ENCODE measurements at places on chromosomes 16 and 17. TPM values are rescaled to one million over a fixed set of nuclear protein-coding genes. Genes with fewer than 3 reads are reported as not detected.
A peak's percentile ranks its signal among the peaks of the same experiment; 100 is the strongest.

The C17orf50 gene
- not detected for total RNA-seq

The NR1D1 gene
- total RNA-seq: 32.3 TPM

The GUCY2D gene
- 0.08 TPM for total RNA-seq

The GLP2R gene
- not detected for total RNA-seq

The KRT32 gene
- not detected for total RNA-seq

The HEATR9 gene
- total RNA-seq: not detected

The VPS35L gene
- 63.1 TPM for total RNA-seq

DNA sequence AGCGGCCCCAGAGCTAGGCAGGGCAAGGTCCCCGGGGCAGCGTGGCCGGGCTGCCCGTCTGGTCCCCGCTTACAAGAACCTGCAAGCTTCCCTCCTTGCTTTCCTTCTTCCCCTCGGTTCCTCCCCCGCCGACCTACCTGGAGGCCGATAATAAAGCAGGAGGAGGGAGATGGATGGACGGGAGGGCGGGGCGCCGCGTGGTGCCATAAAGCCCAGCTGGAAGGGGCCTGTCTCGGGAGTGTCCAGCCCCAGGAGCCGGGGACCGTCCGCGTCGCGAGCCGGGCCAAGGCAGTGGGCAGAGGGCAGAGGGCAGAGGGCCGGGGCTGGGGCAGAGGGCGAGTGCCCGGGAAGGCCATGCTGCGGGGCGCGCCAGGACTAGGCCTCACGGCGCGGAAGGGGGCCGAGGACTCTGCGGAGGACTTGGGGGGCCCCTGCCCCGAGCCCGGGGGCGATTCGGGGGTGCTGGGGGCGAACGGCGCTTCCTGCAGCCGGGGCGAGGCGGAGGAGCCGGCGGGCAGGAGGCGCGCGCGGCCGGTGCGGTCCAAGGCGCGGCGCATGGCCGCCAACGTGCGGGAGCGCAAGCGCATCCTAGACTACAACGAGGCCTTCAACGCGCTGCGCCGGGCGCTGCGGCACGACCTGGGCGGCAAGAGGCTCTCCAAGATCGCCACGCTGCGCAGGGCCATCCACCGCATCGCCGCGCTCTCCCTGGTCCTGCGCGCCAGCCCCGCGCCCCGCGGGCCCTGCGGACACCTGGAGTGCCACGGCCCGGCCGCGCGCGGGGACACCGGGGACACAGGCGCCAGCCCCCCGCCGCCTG, at the start of gene BHLHA9:
Gene BHLHA9, plus strand, starts transcription at position 235 of the 820 bp plus-strand sequence. Its CDS starts 120 bp downstream, at position 355.
- DNase-seq: no peak

DNA sequence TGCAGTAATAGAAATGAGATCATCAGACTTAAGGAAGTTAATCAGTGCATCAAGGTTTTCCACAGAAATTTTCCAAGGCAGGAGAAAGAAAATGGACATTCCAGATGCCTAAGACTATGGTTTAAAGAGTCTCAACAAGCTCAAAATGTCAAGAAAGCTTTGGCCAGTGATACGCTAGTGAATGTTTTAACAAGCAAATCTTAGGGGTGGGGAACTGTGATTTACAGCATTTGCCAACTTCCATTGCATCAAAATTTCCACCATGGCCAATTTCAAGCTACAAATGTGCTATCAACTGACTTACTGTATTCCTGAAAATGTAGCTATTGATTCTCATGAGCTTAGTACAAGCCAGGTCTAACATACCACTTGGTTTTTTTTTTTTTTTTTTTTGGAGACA, 82.4 kb upstream of the CLEC3A start:
- no peak for DNase-seq

DNA sequence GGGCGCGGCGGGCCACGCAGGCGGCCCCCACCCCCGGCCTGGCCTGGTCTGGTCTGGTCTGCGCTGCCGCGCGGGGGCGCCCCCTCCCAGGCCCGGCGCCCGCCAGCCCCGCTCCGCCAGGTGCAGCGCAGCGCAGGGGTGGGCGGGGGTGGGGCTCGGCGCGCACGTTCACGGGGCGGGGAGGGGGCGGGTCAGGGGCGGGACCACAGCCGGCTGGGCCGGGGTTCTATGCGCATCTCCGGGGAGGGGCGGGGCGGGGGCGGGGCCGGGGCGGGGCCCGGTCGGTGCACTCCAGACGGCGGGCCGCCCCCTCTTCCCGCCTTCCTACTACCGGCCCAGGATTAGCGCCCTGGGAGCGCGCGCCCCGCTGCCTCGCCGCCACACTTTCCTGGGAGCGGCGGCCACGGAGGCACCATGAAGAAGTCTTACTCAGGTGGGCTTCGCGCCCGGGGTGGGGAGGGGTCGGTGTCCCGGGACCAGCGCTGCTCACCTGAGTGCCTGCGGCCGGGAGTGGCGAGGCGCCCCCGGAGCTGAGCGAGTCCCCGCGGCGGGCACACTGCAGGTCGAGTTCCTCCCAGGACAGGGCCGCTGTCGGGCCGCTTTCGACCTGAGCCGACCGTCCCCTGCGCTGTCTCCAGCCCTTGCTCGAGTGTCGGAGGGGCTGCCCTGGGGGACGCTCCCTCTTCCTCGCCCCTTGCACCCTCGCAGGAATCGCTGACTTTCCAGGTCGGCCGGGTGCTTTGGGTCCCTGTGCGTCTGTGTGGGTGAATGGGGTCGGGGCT, 140.5 kb downstream of the SEC14L1 start:
- DNase-seq: peak; percentile 66

DNA sequence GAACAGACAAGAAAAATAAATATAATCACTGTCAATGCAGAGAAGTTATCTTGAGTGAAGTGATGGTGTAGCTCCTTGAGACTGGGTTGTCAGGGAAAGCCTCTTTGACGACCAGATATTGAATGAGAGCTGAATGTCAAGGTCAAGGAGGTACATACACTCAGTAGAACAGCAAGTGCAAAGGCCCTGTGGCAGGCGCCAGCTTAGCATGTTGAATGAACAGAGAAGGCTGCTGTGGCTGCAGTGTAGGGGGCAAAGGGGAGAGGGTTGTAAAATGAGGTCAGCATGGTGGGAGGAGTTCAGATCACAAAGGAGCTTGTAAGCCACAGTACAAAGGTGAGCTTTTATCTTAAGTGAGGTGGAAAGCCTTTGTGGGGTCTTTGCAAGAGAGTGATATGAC, 111.5 kb downstream of the ZFHX3 start:
- no peak for DNase-seq

DNA sequence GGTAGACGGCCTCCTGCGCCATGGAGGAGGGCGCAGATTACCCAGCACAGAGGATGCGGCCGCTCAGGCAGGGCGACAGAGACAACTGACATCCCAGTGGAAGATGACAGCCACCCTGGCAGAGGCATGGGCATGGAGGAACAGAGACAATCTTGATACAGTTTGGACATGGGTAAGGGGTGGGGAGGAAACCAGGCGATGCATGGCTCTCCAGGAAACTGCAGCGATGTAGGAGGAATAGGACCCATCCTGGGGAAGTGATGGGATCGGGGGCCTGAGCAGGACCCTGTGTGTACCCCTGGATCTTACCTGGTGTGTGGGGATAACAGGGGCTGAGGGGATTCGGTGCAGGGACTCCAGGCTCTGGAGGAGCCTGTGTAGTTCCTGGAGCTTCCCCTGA, 4.6 kb downstream of the OSBPL7 start:
- no peak for DNase-seq

DNA sequence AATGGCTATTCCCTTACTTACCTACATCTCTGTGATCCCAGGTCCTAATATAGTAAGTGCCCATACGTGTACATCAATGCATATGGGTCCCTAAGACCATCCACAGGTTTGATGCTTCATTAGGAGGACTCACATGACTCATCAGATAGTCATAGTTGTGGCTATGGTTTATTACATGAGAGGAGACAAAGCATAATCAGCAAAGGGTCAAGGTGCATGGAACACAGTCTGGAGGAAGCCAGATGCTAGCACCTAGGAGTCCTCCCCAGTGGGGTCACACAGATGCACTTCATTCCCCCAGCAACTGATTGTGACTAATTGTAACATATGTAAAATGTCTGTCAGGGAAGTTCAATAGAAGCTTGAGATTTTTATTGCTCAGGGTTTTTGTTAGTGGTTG, 42.8 kb downstream of the PHKB start:
- peak; percentile 53 for DNase-seq

DNA sequence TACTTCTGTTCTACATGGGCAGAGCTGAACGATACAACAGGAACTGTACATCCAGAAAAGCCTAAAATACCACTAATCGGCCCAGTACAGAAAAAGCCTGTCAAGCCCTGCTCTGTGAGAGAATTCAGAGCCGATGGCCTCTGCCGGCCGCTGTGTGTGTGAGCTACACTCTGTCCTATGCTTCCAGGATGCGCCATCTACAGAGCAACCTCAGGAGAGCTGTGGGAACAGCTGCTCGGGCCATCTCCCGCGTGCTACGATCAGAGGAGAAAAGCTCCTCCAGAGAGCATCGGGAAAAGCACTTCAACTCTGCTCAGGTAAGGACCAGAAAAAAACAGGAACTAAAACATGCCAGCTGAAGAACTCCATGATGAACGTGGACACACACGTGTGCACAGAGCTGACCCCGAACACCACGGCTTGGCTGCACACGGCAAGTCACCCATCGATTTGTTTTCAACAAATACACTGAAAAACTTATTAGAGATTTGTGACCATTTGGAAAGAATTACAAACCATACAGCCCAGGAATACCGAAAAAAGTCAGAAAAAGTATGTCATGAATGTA, 115.9 kb downstream of the ANKRD11 start:
- no peak for DNase-seq

GRCh38 chr17:79802736-79803420, 6.0 kb upstream of the CBX8 start:
- no peak for DNase-seq

GRCh38 chr17:5526821-5527598, 40.6 kb downstream of the MIS12 start:
- peak; percentile 89 for DNase-seq

- DNase-seq: no peak
These were observed 14.0 kb downstream of the UBE2O start for GRCh38 chr17:76438906-76439305.

- DNase-seq: no peak
These were observed 17.9 kb downstream of the C1QTNF1 start for GRCh38 chr17:79041723-79042420.

DNA sequence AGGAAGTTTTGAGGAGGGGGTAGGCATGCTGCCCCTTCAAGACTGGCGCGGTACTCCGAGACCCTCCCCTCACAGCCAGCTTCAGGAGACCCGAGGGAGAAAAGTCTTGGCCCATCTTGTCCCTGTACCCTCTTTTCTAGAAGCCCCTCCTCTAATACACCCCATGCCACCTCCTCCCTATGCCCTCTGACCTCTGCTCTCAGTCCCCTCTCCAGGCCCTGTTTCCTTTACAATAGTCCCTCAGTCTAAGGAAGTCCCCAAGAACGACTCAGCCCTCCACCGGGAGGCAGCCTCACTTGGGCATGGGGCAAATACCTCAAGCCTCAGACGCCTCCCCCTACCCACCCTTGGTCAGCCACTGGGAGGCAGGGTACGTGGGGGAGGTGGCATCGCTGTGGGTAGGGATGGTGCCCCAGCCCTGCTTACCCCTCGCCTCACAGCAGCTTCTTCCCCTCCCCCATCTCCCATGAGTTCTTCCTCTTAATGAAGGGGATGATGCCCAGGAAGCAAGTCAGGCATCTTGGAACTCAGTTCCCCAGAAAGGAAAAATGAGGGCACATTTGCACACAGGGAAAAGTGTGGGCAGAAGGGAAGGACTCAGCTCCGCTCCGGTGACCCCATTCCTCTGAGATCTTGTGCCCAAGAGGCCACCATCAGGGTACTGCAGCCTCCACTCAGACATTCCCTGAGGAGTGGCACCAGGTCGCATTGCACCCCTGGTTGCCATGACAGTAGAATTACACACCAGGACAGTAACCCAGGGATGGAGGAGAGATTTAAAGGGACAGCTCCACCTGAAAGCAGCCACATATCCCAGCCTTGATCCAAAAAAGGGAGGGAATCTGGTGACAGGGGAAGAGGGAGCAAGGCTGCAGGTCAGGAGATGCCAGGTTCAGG, 6.2 kb downstream of the MPP2 start:
- no peak for DNase-seq

DNA sequence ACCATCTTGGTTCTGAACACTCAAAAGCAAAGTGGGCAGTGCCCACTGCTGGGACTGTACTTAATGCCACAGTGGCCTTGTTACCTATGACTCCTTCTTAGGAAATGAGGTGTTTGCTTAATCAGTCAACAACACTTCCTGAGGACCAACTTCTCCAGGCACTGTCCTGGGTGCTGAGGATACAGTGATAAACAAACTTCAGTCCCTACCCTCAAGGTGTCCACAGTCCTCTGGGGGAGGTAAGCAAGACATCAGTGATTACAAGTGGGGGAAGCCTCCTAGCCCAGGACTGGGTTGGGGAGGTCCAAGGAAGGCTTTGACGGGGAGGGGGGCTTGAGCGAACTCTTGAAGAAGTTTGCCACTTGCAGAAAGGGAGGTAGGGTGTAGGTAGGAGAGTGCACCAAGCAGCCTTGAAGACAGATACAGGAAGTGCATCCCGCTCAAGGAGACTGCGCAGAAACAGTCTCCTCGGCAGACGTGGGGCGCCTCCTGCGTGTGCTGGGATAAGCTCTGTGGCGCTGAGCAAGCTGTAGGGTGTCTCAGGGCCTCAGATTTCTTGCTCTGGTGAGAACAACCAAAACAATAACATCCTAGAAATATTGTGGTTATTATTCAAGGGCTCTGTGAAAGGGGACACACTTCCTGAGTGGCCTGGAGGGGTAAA, 2.6 kb upstream of the ABCC3 start:
- peak; percentile 37 for DNase-seq

DNA sequence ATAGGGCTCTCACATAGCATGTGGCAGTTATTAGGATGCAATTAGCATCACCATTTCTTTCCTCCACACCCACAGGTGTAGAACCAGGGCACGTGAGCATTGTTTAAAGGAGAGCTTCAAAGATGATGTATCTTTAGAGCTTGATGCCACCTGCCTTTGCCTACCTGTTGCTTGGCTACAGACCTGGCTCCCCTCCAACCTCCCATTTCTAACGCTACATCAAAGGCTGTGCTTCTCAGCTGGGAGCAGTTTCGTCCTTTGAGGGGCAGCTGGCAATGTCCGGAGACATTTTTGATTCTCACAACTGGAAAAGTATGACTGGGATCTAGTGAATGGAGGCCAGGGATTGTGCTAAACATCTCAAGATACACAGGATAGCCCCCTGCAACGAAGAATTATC, 78.5 kb upstream of the CLEC3A start:
- no peak for DNase-seq

GRCh38 chr17:61410141-61411010, 10.7 kb downstream of the TBX2 start:
- DNase-seq: no peak

DNA sequence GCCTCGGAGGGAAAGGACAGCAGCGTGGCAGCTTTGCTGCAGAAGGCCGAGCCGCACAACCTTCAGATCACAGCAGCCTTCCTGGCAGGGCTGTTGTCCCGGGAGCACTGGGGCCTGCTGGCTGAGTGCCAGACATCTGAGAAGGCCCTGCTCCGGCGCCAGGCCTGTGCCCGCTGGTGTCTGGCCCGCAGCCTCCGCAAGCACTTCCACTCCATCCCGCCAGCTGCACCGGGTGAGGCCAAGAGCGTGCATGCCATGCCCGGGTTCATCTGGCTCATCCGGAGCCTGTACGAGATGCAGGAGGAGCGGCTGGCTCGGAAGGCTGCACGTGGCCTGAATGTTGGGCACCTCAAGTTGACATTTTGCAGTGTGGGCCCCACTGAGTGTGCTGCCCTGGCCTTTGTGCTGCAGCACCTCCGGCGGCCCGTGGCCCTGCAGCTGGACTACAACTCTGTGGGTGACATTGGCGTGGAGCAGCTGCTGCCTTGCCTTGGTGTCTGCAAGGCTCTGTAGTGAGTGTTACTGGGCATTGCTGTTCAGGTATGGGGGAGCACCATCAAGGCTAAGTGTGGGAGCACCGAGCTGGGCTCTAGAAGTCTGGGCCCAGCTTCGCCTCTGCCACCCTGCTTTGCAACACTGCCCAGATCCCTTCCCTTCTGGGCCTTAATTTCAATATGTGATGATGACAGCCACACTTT, 18.6 kb downstream of the NOD2 start:
- no peak for DNase-seq

All from mammary epithelial cell (primary cell).